ENCODE measurements at places on chromosomes 3 and 15.

GRCh38 chr3:14701676-14702075 is 26.7 kb downstream of the C3orf20 start:
- DNase-seq: no peak

GRCh38 chr3:31054032-31054431 is 159.6 kb upstream of the GADL1 start:
- DNase-seq: no peak

GRCh38 chr3:42786631-42787030 is 13.6 kb upstream of the CCDC13 start:
- DNase-seq: no peak

DNA sequence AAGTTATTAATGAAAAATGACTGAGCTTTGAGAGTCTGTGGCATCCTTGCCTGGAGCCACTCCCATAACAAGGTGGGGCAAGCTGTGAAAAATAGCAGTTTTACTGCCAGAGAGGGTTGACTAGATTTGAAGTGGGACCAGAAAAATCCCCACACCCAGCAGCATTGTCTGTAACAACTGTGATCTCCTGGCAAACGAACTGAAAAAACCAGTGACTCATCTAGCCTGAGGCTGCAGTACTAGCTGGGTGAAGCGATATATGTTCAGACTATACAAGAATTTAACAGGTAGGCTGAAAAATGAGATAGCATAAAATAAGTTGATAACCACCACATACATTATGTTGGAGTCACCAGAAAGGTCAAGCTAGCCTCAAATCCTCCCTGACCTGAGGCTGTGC is 64.0 kb downstream of the DPH6 start:
- DNase-seq: peak; percentile 3
